Choroid plexus epithelial cell (primary cell): ENCODE measurements at places on chromosomes 2 and 18.

- DNase-seq = peak; percentile 42
These were observed 4.3 kb upstream of the SPAG16 start for GRCh38 chr2:213279971-213280370.

GRCh38 chr2:97995026-97995733 is 568 bp downstream of the TMEM131 start:
- DNase-seq = peak; percentile 39

DNA sequence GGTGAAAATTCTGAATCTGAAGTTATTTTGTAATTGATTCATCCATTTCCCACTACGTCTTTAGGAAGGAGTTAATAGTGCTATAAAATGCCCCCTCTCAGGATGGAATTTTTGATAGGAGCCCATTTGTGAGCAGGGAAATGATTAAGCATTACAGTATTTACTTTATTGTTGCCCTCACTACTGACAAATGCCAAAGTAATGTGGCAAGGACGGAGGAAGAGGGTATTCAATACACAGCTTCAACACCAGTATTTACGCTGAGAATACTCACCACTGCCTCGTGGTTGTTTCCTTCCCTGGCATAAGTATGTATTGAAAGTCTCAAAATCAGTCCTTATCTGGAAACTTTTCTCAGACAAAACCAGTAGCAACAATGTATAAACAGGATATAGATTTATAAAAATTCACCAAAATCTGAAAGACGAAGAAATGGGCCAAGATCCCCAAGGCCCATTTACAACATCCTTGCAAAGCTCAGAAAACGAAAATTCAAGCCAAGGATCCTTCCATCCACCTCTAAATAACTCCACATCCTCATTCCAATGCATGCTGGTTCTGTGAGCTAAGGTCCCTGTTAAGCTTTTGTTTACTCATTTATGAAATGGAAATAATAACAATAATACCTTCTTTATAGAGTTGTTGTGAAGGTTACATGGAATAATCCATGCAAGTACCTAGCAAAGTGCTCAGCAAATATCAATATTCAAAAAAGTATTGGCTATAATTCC is 29.3 kb downstream of the FEZ2 start:
- DNase-seq = peak; percentile 54

DNA sequence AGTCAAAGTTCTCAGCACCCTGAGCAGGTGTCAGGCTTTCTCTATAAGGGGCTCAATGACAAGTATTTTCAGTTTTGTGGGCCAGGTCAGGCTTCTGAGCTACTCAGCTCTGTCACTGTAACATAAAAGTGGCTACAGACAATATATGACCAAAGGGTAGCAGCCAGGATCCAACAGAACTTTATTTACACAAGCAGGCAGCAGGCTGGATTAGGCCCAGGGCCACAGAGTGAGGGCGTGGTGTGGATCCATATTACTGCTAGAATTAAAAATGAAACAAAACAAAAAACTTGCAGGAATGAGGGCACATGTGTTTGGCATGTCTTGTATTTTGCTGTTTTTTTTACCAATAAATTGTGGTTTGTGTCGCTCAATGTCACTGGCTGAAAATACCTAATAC is 143.7 kb downstream of the EIPR1 start:
- no peak for DNase-seq

- DNase-seq = peak; percentile 80
These were observed 32.3 kb downstream of the DNMT3A start for GRCh38 chr2:25309402-25309801.

- no peak for DNase-seq
These were observed 1007.0 kb upstream of the CELF4 start for GRCh38 chr18:38572554-38573111.

- DNase-seq = no peak
These were observed 132.0 kb upstream of the ZSWIM2 start for GRCh38 chr2:186980787-186981550.

DNA sequence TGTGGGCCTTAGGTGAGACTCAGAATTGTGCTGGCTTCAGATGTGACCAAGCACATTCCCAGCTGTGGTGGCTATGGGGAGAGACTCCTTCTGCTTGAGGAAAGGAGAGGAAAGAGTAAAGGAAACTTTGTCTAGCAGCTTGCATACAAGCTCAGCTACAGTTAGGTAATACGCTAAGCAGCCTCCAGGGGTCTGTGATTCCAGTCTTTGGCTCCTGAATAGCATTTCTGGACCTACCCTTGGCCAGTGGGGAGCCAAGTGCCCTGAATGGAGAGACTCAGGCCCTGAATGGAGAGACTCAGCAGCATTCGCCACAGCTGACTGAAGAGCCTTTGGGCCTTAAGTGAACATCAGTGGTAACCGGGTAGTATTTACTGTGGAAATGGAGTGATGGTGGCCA is 227.4 kb upstream of the CDH7 start:
- DNase-seq = no peak

GRCh38 chr2:119383410-119384140 is 16.8 kb downstream of the DBI start:
- no peak for DNase-seq

DNA sequence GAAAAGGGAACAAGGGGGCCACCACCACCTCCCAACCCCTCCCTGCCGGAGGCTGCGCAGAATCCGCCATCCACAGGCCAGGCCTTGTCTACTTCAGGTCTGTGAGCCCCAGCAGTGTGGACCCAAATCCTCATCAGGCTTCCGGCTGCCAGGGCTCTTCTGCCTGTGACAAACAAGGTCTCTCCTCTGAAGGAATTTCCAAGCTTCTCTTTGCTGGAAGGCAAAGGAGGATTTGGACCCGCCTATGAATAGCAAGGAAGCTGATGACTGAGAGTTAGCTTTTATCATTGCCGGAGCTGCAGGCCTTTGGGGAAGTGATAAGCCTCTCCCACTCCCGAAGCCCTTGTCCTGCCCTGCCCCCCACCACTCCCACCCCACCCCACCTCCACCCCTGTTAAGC is 93.7 kb upstream of the SH3BP4 start:
- DNase-seq = no peak

GRCh38 chr2:240155745-240156390 is 15.4 kb upstream of the OTOS start:
- DNase-seq = no peak

DNA sequence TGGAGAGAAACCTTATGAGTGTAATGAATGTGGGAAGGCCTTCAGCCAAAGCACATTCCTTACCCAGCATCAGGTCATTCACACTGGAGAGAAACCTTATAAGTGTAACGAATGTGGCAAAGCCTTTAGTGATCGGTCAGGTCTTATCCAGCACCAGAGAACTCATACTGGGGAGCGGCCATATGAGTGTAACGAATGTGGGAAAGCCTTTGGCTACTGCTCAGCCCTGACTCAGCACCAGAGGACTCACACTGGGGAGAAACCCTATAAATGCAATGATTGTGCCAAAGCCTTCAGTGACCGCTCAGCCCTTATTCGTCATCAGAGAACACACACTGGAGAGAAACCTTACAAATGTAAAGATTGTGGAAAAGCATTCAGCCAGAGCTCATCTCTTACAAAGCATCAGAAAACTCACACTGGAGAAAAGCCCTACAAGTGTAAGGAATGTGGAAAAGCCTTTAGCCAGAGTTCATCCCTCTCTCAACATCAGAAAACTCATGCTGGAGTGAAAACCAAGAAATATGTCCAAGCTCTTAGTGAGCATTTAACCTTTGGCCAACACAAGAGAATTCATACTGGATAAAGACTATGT is 7.8 kb downstream of the ZNF892 start:
- DNase-seq = no peak

DNA sequence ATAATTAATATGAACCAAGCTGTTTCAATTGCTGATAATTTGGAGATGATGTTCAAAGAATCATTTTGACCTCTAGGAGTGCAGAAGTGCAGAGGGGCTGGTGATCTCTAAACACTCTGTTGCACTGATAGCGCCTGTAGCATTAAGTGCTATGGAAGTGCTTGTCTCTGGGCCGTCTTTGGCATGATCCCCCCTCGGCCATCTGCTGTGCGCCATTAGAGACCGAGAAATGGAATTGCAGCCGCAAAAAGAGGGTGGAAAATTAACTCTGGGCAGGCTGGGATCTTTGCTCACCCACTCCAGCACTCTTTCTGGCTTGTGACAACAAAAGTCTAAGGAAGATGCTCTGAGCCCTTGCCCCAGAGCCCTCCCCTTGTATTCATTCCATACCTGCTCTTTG is 23.4 kb downstream of the AKAIN1 start:
- DNase-seq = no peak

GRCh38 chr2:43185146-43185545 is 41.3 kb downstream of the ZFP36L2 start:
- no peak for DNase-seq

DNA sequence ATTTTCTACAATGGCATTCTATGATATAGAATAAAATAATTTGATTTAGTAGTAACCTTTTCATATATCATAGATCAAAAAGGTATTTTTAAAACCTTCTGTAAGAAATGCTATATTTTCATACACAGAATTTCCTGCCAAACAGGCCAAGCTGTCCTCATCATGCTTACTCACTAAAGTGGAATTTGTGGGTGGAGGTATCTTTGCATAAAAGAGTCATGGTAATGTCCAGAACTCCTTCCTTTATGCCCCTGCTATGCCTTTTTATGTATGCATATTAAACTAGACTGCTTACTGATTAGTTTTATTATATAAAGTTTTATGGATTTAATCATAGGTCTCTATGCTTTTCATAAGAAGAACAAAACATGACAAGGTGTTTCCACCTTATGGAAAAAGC is 27.5 kb upstream of the MARCHF7 start:
- peak; percentile 72 for DNase-seq

- no peak for DNase-seq
These were observed 216.6 kb downstream of the HDAC4 start for GRCh38 chr2:239184179-239184578.

- DNase-seq = peak; percentile 63
These were observed 143.0 kb upstream of the SOX11 start for GRCh38 chr2:5548991-5549715.

DNA sequence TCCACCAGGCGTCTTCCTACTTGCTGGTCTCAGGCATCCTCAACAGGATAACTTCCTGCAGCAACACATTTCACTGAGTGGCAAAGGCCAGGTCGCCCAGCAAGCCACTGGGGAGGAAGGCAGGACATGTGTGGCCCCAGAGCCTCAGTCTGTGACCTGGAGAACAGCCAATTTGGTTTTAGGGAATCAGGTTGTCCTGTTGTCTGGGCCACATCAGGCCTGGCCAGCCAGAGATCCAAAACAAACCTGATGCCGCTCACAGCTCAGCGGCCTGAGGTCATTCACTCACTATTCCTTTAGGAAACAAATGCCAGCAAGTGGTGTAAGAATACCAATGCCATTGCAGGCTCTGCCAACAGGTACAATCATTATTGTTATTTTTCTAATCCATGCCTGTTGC is 210.7 kb downstream of the VAPA start:
- no peak for DNase-seq

DNA sequence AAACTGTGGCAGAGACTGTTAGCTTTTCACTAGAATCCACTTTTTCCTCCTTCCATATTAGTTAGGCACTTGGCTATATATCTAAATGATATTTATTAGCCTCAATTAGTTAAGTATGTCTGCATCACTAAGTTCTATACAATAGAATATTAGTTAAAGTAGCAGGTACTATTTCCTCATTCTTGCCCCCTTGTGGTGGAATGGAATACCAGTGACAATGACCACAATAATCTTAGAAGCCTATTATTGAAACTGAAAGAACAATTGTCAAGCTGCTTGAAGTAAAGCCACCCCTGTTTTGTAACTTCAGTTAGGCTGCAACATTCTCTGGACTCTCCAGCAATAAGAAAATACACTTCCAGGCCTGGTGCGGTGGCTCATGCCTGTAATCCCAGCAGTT is 476.3 kb upstream of the VWC2L start:
- DNase-seq = peak; percentile 42

- no peak for DNase-seq
These were observed 87.7 kb downstream of the ZAP70 start for GRCh38 chr2:97801028-97801427.

GRCh38 chr2:226308986-226309385 is 490.6 kb downstream of the IRS1 start:
- peak; percentile 79 for DNase-seq

- DNase-seq = no peak
These were observed 33.1 kb downstream of the HJURP start for GRCh38 chr2:233821196-233821595.

DNA sequence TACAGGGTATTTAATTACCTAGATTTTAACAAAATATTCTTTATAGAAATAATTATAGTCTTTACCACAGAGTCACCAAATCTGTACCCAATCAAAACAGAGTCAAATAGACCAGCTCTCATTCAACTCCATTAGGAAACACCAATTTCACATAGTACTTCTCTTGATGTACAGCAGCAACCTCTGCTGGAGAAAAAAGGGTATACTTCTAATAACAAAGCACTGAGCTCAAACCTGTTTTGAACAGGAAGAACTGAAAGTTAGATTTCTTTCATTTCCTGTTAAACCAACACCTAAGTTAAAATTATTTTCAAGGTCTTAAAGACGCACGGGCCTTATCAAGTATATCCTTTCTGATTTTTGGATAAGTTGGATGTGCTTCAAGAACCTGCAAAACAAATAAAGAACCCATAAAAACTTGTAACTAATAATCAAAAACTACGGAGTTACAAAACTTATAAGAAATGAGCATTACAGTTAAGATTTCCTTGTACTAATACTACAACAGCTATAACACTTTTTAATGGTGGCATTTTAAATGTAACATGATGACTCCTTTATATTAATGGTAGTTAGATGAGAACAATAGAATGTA is 79.0 kb downstream of the TTC21B start:
- peak; percentile 88 for DNase-seq

DNA sequence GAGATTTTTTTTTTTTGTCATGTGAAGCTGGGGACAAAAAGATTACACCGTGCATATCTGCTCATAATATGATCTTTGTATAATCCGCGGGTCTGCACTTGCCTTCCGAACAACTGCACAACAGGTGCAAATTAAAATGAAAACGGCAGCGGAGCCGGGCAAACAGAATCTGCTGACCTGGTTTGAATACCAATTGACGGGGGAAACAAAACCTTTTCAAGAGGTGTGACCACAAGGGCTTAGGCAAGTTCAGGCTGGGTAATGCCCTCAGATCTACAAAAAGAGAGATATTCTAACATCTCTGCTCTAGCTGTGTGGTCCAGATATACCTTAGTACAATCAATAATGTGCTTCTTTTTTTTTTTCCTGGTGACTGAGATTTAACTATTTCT is 88.5 kb downstream of the ZEB2 start:
- no peak for DNase-seq

DNA sequence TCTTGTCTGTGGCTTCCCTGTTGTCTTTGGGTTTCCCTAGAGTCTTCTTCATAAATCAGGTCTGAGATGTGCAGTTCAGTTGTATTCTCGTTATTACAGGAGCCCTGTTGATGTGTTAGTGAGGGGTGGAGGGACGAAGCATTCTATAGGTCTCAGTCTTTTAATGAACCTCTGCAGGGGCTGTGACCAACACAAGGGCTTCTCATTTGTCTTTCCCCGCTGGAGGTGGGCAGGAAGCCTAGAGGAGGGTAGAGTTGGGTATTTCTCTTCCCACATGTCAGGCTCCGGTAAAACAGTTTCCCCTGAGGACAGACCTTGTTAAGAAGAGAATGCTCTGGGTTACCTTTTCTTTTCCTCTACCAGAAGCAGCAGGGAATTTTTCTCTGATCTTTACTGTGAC is 31.2 kb downstream of the PROC start:
- no peak for DNase-seq
